ENCODE measurements at places on chromosomes 3 and 15.
A peak's percentile ranks its signal among the peaks of the same experiment; 100 is the strongest.

DNA sequence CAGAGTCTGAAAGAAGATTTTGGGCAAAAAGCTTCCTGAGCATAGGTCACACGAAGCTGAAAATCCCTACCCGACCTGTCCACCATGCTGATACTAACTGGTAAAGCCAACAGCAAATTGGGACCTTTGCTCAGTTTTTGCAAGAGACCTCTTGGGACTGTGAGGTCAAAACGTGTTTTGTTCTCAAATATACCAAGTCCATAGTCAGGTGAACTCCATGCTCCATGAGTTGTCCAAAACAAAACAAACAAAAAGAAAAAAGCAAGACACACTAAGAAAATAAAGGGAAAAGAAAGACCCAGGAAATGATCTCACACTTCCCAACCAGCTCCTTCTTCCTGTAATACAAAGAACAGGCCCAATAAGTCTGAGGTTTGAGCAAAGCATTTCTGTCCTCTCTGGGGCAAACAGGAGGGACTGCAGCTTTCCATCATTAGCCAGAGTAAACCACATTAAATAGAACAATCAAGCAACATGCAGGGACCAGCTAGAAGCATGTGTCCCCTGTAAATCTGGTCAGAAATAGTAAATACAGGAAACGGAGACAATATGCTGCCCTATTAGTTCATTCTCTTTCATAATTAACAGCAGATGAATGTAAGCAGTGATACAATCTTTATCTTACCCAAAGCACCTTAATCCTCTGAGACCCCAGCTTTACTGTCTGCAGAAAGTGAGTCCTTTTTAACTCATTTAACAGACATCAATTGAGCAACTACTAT is 125.0 kb upstream of the LIPC start:
- no peak for DNase-seq

GRCh38 chr3:88219138-88219792 is 69.5 kb downstream of the C3orf38 start:
- peak; percentile 77 for DNase-seq

DNA sequence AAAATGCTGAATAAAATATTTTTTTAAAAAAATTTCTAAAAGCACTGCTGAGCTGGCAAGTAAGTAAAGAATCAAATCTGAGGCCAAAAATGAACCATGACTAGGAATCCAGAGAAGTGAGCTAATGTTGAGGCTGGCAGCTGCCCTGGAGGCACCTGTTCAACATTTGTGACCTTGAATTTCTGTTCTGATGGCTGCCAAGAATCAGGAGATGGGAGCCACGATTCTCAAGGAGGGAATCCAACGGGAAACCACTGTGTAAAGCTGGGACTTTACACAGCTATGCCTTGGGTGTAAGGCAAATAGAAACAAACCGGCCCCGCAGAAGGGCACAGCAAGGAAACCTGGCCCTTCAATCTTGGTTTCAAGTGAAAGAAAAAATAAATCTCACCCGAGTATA is 22.7 kb downstream of the HEG1 start:
- DNase-seq: no peak

DNA sequence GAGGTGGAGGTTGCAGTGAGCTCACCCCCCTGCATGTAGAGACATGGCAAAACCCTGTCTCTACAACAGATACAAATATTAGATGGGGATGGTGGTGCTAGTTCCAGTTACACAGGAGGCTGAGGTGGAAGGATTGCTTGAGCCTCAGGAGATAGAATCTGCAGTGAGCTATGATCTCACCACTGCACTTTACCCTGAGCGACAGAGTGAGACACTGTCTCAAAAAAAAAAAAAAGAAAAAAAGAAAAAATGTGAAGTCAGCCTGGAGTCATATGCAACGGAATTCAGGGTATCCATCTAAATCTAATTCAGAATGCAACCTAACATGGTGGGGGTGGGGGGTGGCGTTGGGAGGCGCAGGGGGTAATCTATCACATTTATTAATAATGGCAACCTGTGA is 37.1 kb upstream of the NR2F2 start:
- DNase-seq: no peak

DNA sequence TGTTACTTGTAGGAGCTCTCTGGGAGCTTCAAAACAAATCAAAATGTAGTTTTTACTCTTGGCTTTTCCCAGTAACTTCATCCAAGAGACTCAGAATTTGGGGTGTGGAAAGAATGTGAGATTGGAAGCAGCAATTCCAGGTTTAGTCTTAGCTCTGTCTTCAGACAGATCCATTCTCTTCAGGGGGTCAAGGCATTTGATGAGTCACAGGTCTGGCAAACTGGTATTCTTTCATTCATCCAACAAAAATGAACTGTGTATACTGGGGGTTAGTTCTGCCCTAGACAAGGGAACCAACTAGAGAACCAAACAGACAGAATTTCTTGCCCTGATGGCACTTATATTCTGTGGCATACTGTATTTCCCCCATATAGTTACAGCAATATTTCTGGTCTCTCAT is 36.3 kb upstream of the CADPS start:
- no peak for DNase-seq

DNA sequence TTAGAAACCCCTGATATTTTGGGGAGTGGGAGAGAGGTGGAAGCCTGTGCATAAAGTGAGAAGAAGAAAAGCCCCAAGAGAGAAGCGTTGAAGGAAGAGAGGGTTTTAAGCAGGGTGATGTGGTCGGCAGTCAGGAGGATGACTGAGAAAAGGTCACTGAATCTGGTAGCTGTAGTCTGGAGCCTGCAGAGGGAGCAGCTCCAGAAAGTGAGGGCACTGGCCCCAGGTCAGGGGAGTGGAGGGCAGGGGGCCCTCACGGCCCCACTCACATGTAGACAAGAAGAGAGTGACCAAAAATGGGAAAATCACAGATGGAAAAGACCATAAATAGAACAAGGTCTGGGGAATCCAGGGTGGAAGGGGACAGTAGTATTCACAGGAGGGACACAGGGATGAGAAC is 105.5 kb downstream of the RYK start:
- DNase-seq: no peak

DNA sequence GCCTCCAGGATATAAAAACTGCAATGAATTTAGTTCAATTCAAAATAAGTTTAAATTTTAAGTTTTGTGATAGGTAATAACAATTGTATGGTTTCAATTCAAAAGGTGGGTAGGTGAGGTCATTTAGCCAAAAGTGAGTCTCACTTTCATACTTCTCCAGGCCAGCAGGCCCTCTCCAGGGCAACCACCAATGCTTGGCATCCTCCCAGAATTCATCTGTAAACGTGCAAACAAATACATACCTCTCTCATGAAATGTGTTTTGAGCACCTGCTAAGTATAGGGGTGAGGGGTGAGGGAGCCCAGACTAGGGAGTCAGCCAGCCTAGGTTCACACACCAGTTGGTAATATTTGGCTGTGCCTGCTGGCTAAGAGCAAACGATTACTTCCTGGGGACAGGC is 22.0 kb upstream of the RBSN start:
- DNase-seq: no peak

- DNase-seq: no peak
These were observed 516.7 kb upstream of the MDFIC2 start for GRCh38 chr3:70829092-70829491.

Measured in D341Med (cell line).